ENCODE measurements at places on chromosomes 4 and X.

GRCh38 chr4:170047771-170048354 is 21.7 kb upstream of the MFAP3L start:
- DNase-seq: no peak

DNA sequence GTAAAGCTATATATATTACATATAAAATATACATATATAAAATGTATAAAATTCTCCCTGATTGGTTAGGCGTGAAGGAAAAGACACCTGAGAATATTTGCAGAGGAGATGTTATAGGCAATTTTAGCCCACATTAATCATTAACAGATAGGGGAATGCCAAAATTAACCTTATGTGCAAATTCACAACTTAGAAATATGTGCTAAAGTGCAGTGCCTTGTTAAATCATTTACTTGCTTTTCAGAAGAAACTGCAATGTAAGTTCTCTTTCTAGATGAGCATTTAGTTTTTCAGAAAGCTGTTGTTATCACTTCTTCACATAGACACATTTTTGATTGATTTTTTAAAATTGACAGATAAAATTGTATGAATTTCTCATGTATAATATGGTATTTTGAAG is 5.6 kb downstream of the TASL start:
- no peak for DNase-seq

DNA sequence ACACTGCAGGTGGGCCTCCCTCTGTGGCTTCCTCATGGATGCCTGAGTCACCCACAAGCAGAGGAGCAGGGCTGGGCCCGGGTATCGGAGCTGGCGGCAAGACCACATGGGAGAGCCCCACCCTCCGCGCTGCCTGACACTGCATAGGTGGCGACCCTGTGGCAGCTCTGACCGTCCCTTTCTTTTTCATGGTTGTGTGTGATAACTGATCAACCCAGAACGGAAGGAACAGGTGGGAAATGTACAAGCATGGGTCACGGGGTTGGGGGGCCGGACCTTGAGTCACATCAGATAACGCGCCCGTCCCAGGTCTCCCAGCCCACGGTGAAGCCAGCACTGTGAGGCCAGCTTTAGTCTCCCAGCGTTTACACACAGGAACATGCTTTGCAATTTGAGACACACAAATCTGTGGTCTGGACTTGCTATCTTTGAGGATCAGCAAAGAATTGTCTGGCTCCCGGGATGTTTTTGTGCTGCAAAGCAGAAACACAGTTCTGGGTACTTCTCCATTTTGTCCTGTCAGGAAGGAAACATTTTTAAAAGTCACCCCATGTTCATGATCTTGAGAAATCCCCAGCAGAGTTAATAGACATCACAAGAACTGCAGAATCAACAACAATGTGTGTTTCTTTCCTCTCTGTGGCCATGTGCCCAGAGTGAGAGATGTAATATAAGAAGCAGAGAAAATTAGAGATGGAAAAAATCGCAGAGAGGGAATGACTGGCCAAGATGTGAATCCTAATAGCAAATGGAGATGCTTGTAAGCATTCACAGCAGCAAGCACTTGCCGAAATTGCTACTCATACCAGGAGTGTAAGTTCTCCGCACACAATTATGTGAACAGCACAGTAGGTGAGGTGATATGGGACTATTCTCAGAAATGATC is 70.1 kb upstream of the CBR4 start:
- DNase-seq: no peak

DNA sequence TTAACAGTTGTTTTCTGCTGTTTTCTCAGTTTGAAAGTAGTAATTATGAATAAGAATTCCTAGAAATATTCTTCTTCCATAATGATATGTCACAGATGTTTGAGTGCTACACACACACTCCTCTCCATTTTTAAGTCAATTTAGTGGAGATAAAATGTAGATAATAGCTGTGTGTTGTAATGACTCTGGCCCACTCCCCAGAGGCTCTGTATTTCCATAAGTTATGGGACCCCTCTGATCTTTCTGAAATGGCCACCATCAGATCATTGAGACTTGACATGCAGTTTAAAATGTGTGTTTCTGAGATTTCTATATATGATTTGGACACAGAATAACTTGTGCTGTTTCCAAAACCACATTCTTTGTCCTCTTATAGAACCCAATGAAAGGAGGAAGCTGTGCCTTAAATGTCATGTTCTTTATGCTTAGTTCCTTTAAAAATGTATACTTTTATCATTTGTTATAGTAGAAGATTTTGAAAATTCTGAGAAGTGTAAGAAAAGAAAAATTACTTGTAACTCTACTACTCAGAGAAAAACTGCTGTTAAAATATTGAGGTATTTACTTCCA is 46.4 kb downstream of the GAB1 start:
- DNase-seq: no peak
